ENCODE measurements at places on chromosomes 3 and 15.

DNA sequence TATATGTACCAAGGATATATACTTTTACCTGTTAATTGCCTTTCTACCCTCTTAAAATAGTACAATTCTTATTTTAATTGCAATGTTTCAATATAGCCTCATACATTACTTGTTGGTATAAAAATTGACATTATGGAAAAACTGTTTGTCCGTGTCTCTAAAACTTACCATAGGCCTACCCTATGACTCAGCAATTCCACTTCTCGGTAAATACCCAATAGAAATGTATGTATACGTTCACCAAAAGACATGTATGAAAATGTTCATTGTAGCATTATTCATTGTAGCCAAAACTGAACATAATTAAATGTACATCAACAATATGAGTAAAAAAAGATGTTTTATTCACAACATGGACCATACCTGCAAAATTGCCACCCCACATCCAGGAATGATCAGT is 679.2 kb upstream of the UBE2E2 start:
- no peak for DNase-seq

DNA sequence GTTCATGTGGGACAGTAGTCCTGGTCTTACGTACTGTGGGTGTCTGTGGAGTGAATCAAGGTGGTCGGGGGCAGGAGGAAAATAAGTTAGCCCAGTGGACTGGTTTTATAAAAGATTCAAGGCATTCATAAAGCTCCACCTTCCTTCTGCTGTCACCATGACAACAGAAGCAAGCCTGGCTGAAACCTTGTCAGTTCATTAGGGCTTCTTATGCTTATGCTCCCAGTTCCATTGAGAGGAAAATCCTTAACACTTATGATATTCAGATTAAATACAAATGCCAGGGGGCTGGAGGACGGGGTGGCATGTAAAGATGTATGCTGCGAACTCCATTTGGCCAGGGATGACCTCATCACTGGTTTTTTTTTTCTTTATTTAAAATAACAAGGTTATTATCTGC is 283.1 kb upstream of the ATP10A start:
- DNase-seq, result no peak

GRCh38 chr3:85706130-85706529 is 747.3 kb downstream of the CADM2 start:
- no peak for DNase-seq

- peak; percentile 81 for DNase-seq
Measured at GRCh38 chr3:15636028-15636709, 34.6 kb downstream of the BTD start.

- DNase-seq, result no peak
Measured at GRCh38 chr15:78320183-78320582, 20.0 kb upstream of the CRABP1 start.

DNA sequence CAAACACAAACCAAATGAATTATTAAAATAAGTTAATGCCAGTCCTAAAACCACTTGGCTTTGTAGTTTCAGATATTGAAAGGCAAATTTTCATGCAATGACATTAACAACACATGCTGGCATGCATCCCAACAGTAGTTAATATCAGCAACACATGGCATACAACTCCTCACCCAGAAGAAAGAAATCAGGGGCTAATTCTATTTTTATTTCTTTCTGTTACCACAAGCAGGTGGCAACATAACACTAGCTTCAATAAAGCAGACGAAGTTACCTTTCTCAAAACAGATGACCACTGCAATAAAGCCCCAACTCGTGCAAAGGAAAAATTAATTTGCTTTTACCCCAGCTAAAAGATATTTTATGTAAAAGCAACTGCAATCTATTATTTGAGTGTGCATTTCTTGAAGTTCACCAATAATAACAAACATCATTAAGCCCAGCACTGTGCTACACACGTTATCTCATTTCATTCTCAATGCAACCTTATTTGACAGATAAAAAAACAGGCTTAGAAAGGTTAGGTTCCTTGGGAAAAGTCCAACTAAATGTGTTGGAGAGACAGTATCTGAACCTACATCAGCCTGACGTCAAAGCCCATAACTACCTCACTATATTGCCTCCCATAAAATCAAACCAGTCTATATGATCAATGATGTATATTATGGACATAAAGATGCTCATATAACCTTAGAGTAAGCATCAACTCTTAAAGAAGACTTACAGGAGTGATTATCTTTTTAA is 2.8 kb downstream of the TOP2B start:
- no peak for DNase-seq

GRCh38 chr3:188269040-188269439 is 115.1 kb downstream of the LPP start:
- no peak for DNase-seq

DNA sequence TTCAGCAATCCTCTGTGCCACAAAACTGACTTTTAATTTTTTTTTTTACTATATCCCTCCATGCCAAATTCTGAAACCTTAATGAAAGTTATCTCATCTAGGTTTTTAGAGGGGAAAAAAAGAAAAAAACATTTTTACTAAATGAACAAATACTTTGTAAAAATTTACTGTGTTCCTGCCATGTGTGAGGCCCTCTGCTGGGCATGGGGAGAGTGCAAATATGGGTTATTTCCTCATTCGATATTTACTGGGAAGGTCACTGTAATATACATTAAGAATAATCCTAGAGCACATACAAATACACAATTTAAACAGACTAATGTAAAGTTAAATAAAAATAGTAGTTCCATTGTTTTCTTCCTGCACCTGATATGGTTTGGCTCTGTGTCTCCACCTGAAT is 215.0 kb downstream of the GRM7 start:
- no peak for DNase-seq

GRCh38 chr3:43637702-43638101 is 15.9 kb upstream of the ANO10 start:
- DNase-seq, result no peak

DNA sequence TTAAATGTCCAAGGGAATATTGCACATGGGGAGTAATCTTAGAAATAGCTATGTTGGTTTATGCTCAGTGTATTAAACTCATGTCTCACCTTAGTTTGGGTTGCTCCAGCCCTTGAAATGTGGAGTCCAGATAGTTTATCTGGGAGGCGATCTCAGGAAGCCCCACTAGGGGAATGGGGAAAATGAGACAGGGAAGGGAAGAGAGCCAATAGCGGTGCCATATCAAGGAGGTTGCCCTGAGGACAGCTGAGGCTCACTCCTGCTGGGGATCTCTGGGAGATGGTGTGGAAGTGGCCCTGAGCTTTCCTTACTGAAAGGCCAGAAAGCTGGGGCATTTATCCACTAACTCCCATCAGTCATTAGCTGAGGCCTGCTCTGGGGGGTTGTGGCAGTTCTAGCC is 43.3 kb upstream of the POLR2M start:
- no peak for DNase-seq

DNA sequence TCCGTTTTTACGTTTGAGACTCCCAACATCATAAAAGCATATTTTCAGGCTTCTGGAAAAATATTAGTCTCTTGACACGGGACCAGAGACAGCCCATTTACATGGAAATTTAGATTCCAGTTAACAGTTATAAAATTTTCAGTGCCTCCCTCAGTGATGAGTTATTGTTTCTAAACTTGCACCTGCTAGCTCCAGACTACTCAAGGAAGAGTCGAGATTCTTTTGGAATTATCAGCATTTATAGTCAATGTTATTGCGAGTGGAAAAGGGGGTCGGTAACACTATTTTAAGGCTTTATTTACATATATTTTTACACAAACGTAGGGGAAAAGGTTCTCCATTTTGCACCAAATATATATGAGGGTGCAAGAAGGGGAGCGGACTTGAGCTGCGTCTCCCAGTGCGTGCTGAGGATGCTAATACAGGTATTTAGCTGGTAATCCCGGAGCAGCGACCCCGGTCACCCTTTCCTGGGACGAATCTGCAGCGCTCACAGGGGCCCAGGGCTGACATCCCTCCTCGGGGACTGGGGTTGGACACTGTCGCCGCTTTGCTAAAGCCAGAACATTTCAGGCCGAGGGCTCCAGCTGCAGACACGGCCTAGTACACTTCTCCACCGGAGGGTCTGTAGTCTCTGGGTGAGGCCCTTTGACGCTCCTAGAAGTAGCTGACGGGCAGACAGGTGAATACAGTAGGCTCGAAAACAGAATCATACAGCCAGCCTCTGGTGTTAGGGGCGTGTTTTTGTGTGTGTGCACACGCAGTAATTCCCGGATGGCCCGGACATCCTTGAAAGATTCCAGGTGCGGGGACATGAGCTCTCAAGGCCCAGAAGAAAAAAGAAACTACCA is 729 bp upstream of the ZBTB11 start:
- DNase-seq, result no peak

DNA sequence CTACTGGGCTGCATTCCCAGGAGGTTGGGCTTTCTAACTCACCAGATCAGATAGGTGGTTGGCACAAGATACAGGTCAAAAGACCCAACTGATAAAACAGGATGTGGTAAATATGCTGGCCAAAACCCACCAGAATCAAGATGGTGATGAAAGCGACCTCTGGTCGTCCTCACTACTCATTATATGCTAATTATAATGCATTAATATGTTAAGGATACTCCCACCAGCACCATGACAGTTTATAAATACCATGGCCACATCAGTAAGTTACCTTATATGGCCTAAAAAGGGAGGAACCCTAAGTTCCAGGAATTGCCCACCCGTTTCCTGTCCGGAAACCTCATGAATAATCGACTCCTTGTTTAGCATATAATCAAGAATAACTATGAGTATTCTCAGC is 31.6 kb downstream of the CFAP44 start:
- DNase-seq, result no peak

GRCh38 chr3:85821130-85821756 is 862.5 kb downstream of the CADM2 start:
- DNase-seq, result no peak

DNA sequence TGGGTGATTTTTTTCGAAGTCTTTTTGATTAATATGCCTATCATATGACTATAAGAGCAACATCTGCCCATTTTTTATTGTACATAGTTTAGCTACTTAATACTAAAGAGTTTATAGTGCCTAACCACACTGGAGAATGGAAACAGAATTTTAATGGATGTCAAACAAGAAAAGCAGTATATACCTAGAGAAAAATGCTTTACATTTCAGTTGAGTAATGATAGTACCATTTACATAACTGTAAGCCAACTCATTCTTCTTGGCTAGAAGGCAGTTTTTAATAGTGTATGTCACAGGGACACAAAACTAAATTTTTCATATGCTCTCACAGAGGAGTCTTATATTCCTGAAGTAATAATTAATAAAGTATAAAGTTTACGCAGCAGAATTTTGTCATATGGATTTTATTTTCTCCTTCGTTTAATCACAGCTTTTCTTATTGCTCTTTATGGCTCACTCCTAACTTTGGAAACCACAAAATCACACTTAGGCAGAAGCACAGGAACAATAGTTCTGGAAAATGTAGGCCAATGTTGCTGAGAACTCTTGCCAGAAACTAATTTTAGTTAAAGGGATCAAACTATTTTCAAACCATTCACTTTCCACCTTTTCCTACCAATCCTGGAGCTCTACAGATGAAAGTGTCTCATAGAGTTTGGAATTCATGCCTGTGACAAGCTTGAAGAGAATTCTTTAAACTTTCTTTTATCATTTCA is 243.6 kb downstream of the ZIC1 start:
- DNase-seq, result no peak

DNA sequence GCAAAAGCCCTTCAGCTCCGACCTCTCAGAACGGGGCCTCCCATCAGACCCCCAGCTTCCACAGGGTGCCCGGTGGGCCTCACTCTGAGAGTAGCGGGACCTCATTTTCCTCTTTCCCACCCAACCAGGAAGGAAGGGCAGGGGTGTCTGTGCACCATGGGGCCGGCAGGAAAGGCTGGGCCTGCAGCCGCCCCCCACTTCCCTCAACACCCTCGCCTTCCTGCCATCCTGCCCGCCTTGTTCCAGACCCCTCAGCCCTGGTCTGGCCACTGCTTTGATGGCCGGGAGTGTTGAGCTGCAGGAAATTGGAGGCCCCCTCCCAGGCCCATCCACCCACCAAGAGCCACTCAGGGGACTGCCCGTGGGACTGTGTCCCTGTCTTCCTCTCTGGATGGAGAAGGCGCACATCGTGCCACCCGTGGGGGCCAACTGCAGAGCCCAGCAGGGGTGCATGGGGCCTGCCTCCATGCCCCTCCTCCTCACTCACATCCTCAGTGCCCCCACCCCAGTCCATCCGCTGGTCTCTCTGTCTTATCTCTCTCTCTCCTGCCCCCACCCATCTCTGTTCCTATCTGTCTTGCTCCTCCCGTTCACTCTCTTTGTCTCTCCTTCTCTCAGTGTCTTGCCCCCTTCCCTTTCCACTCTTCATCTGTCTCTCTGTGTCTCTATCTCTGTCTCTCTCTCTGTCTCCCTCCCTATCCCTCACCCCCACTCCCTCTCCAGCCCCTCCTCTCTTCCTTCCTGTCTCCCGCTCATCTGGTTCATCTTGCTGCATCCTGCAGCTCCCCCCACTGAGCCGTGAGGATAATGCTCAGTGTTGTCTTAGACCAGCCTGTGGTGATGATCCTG is 1.8 kb upstream of the PLXND1 start:
- peak; percentile 73 for DNase-seq

DNA sequence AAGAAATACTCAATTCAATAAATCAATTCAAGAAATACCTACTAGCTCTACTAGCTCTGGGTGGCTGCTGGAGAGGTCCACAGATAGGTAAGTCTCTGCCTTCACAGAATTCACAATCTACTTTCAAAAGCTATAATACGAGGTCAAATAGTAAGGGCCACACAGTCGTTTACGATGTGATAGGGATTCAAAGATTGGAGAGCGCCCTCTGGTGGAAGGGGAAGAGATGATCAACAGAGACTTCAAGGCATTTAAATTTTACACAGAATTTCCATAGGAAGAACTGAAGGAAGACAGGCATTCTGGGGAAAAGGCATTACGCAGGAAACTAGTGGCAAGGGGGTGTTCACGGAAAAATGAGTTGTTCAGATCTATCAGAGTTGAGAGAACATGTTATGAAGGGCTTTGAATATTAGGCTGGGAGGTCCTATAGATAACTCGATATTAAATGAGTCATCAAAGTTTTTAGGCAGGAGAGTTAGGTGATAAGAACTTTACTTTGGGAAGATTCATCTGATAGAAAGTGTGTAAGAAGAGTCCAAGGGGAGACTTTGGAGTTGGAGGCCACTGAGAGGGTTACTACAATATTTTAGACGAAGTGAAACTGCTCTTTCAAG is 128.8 kb downstream of the FRMD5 start:
- DNase-seq, result peak; percentile 74

DNA sequence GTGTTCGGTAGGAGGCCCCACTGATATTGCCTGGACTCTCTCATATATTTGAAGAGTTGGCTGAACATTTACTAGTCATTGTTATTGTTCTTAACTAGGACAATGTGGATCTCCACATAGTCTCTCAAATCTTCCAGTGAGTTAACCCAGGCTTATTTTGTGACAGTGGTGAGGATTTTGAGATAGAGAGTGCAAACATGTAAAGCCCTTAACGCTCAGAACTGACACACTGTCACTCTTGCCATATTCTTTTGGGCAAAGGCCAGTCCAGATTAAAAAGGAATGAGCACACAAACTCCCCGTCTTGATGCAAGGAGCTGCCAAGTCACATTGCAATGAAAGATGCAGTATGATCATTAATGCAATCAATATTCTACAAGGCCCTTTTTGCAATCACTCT is 431.9 kb upstream of the AZI2 start:
- DNase-seq, result no peak

- DNase-seq, result no peak
Measured at GRCh38 chr15:85986741-85987140, 92.9 kb upstream of the AGBL1 start.

Measured in Daoy (cell line).